Glutamatergic neuron (in vitro differentiated cells): ENCODE measurements at places on chromosomes 6 and 20.

GRCh38 chr6:32772656-32773055 is 9.3 kb upstream of the HLA-DQB2 start:
- no peak overlapping the region for H3K4me3 ChIP-seq
- DNase-seq: no peak
- H3K27me3 ChIP-seq: no peaks in the 10 kb centered on the region
- no peaks in the 10 kb centered on the region for H3K36me3 ChIP-seq

- H3K27ac ChIP-seq: no peak overlapping the region
- H3K4me1 ChIP-seq: no peaks in the 10 kb centered on the region
- H3K27me3 ChIP-seq: no peaks in the 10 kb centered on the region
- no peaks in the 10 kb centered on the region for H3K36me3 ChIP-seq
These were observed 13.7 kb downstream of the SOD2 start for GRCh38 chr6:159679091-159680077.

DNA sequence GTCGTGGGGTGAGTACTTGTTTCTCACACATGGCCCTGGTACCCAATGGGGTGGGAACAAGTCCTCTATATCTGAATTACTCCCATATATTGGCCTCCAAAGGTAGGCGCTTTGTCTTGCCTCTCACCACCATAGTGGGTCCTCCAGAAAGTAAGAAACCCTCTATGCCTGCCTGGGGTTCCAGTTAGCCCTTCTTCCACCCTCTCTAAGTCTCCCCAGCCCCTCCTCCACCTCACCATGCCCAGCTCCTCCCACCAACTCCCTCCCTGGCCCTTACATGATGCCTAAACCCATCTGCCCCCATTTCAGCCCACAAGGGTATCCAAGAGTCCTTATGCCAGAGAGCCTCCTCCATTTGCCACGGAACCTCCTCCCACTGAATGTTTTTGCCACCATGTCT is 884 bp downstream of the TSPO2 start:
- no peak overlapping the region for H3K27ac ChIP-seq
- no peak for DNase-seq
- H3K36me3 ChIP-seq: no peaks in the 10 kb centered on the region

GRCh38 chr6:81553216-81553615 is 199.3 kb downstream of the TENT5A start:
- H3K4me1 ChIP-seq: no peaks in the 10 kb centered on the region
- no peak overlapping the region for H3K4me3 ChIP-seq
- DNase-seq: no peak
- no peaks in the 10 kb centered on the region for H3K27me3 ChIP-seq
- H3K36me3 ChIP-seq: no peaks in the 10 kb centered on the region

DNA sequence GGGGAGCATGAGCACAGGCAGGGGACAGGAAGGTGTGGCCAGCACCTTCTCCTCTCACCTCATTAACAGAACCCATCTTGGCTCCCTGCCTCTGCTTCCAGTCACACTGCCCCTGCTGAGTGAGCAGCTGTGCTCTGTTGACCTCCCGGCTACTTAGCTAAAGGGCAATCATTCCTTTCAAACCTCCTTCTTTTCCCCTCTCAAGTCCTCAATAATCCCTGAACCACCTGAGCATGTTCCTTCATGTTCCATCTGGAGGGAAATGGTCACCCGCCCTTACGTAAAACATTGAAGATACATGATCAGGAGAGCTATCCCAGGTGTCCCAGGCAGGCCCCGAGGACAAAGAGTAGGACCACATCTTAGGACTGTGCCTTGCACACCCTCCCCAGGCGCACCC is 21.7 kb upstream of the MRPS10 start:
- peaks cover 5% of the 10 kb centered on the region for H3K4me1 ChIP-seq
- no peak for DNase-seq
- H3K36me3 ChIP-seq: no peaks in the 10 kb centered on the region
- no peaks in the 10 kb centered on the region for H3K27me3 ChIP-seq
- H3K4me3 ChIP-seq: no peak overlapping the region

DNA sequence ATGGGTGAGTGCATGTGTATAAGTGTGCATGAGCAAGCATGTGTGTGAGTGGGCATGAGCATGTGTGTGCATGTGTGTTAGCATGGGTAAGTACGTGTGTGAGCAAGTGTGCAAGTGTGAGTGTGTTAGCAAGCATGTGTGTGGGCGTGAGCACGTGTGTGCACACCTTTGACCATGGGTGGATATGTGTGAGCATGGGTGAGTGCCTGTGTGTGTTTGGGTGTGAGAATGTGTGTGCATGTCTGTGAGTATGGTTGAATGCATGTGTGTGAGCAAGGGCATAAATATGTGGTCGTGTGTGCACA is 84.6 kb downstream of the DLL1 start:
- H3K27me3 ChIP-seq: peaks cover 10% of the 10 kb centered on the region
- H3K27ac ChIP-seq: no peak overlapping the region
- no peak for DNase-seq
- peaks cover 7% of the 10 kb centered on the region for H3K4me1 ChIP-seq

DNA sequence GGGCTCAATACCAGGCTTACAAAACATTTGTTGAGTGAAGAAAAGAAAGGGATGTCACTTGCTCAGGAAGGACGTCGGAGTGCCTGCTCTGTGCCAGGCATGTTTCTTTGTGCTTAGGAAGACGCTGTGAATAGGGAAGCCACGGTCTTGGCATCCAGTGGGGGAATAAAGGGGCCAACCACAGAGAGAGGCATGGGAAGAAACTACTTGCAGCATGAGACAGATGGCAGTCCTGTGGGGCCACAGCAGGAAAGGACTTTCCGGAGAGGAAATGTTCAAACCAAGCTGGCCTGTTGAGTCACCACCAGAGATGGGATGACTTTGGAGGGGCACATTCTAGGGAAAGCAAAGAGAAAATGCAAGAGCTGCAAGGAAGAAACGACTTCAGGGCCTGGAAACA is 173.2 kb downstream of the CDH26 start:
- peaks cover 3% of the 10 kb centered on the region for H3K27me3 ChIP-seq
- H3K27ac ChIP-seq: no peak overlapping the region
- peaks cover 3% of the 10 kb centered on the region for H3K4me1 ChIP-seq
- DNase-seq: no peak
- no peak overlapping the region for H3K4me3 ChIP-seq

DNA sequence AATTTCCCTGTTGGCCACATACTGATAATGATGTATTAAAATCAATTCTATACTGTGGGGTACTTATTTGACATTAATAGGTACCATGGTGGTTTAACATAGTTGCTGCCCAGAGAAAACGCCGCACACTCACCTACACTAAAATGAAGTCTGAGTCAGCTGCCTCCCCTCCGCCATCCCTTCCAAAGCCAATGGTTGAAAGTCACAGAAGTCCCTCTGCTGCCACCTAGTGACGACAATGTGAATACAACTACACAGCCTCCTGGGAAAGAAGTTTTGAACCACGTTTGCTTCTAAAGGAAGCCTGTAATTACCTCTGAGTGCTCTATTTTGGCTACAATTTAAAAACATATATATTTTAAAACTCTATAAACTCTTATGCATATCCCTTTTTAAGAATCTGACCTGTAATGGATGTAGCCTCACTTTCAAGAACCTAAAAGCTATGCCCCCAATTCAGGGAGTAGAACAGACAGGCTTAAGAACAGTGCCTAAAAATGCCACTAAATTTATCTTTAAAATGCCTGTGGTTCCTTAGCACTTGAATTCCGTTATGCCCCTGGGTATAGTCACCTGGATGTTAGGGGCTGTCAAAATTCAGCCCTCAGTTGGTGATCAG is 20.6 kb upstream of the ECI2 start:
- no peak overlapping the region for H3K27ac ChIP-seq
- H3K4me1 ChIP-seq: peaks cover 13% of the 10 kb centered on the region

GRCh38 chr20:58306421-58307261 is 2.9 kb upstream of the RAB22A start:
- H3K27ac ChIP-seq: no peak overlapping the region
- H3K27me3 ChIP-seq: no peaks in the 10 kb centered on the region
- H3K4me3 ChIP-seq: no peak overlapping the region
- H3K36me3 ChIP-seq: no peaks in the 10 kb centered on the region
- no peak for DNase-seq

GRCh38 chr20:40583205-40583604 is 105.8 kb downstream of the MAFB start:
- H3K27me3 ChIP-seq: no peaks in the 10 kb centered on the region
- H3K27ac ChIP-seq: no peak overlapping the region
- DNase-seq: no peak
- no peaks in the 10 kb centered on the region for H3K4me1 ChIP-seq

GRCh38 chr6:2274981-2275891 is 29.8 kb upstream of the GMDS start:
- H3K4me1 ChIP-seq: no peaks in the 10 kb centered on the region
- peaks cover 16% of the 10 kb centered on the region for H3K36me3 ChIP-seq
- no peaks in the 10 kb centered on the region for H3K27me3 ChIP-seq
- H3K27ac ChIP-seq: no peak overlapping the region
- DNase-seq: no peak

DNA sequence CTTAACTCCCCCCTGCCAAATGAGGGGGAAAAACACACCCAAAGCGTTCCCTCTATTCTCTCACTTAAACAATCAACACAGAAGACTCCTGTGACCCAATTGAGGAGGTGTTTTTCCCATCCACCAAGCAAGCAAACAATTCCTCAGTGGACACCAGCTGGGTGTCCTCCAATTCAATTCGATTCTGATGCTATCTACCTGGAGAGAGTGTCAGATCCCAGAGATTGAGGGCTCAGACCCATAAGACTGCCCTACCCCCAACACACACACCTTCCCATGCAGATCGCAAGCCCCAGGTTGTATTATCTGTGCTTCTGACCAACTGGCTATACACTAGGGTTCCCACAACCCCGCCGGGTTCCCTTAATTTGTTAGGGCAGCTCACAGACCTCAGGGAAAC is 36.8 kb downstream of the MYLIP start:
- no peak overlapping the region for H3K27ac ChIP-seq
- H3K27me3 ChIP-seq: no peaks in the 10 kb centered on the region
- H3K4me3 ChIP-seq: no peak overlapping the region
- no peaks in the 10 kb centered on the region for H3K36me3 ChIP-seq
- no peaks in the 10 kb centered on the region for H3K4me1 ChIP-seq
- DNase-seq: no peak

DNA sequence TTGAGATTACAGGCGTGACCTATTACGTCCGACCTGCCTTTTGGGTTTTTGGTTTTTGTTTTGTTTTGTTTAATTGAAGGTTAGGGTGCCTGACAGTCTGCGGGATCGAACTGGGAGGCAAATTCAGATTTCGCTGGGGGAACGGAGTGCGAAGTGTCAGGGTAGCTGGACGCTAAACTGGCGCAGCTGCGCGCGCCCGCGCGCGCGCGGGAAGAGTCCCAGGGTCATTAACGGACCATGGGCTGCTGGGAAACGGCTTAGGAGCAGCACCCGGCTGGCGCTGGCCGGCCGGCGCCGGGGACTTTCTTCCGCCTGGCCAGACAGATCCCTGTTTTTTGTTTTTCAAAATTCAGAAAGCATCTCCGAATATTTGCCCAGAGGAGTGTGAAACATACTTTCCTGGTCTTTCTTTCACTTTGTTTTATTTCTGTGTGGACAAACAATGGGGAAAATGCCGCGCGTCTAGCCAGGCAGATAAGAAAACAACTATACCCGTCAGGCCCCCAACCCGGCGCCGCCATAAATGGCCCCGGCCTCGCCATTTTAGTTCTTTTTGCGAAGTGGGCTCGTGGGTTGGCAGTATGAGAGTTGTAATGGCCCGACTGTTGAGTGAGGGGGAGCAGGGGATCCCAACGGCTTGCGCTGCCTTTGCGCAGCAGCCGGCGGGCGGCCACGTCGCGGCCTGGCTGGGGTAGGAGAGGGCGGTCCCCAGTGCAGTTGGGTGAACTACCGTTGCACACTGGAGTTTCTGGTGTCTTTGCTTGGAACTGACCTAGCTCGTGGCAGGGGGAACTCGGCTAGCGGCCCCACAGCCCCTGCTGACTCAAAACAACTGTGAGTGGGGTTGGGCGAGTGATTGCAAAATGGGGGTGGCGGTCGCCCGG is 7.1 kb downstream of the HSPA1B start:
- H3K36me3 ChIP-seq: no peaks in the 10 kb centered on the region
- H3K4me1 ChIP-seq: peaks cover 18% of the 10 kb centered on the region
- peak; percentile 86 for DNase-seq
- peaks cover 18% of the 10 kb centered on the region for H3K27me3 ChIP-seq

GRCh38 chr20:37636977-37637376 is 56.9 kb upstream of the CTNNBL1 start:
- no peak overlapping the region for H3K27ac ChIP-seq
- H3K27me3 ChIP-seq: peaks cover 6% of the 10 kb centered on the region
- no peak overlapping the region for H3K4me3 ChIP-seq

- peaks cover 4% of the 10 kb centered on the region for H3K27me3 ChIP-seq
- peaks cover 8% of the 10 kb centered on the region for H3K36me3 ChIP-seq
- peak overlapping the region; percentile 29 for H3K27ac ChIP-seq
- H3K4me3 ChIP-seq: no peak overlapping the region
These were observed 123.3 kb downstream of the INSM1 start for GRCh38 chr20:20491110-20491783.

GRCh38 chr20:23686046-23686750 is 2.6 kb downstream of the CST4 start:
- no peak overlapping the region for H3K4me3 ChIP-seq
- peaks cover 2% of the 10 kb centered on the region for H3K4me1 ChIP-seq
- no peak overlapping the region for H3K27ac ChIP-seq
- no peak for DNase-seq

- no peak overlapping the region for H3K27ac ChIP-seq
- H3K27me3 ChIP-seq: peaks cover 3% of the 10 kb centered on the region
- H3K36me3 ChIP-seq: peaks cover 10% of the 10 kb centered on the region
- no peak for DNase-seq
- H3K4me1 ChIP-seq: peaks cover 13% of the 10 kb centered on the region
These were observed 124.6 kb downstream of the SYCP2 start for GRCh38 chr20:59808729-59809381.

DNA sequence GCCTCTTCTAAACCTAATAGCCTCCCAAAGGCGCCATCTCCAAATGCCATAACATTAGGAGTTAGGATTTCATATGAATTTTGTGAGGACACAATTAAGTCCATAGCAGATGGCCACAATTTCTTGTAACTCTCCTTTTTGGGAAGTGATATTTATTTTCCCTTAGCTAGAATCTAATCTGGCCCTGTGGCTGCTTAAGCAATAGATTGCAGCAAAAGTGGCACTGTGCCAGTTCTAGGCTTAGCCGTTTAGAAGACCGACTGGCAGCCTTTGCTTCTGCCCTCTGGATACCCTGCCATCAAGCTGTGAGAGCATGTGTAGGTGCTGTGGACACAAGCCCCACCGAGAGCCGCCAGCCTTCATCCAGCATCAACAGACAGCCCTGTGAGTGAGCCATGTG is 15.9 kb upstream of the ADGB start:
- no peak overlapping the region for H3K4me3 ChIP-seq
- no peak for DNase-seq
- H3K27ac ChIP-seq: no peak overlapping the region
